HCT116 (cell line): ENCODE measurements at places on chromosomes 16 and 17. TPM values are rescaled to one million over a fixed set of nuclear protein-coding genes. Genes with fewer than 3 reads are reported as not detected.

Gene SHPK
- total RNA-seq, result 19.6 TPM

Gene VTN
- 1.5 TPM for total RNA-seq

Gene KCNAB3
- 7.1 TPM for total RNA-seq

Gene CD300LG
- not detected for total RNA-seq

Gene COG1
- total RNA-seq, result 44.6 TPM

Gene ITGAD
- 0.12 TPM for total RNA-seq

Gene CDR2L
- total RNA-seq, result 26.5 TPM

Gene MYH2
- not detected for total RNA-seq

Gene KRT20
- 1.5 TPM for total RNA-seq

Gene KRT27
- not detected for total RNA-seq

Gene TSPAN10
- total RNA-seq, result 2.3 TPM

Gene KCNH4
- not detected for total RNA-seq

DNA sequence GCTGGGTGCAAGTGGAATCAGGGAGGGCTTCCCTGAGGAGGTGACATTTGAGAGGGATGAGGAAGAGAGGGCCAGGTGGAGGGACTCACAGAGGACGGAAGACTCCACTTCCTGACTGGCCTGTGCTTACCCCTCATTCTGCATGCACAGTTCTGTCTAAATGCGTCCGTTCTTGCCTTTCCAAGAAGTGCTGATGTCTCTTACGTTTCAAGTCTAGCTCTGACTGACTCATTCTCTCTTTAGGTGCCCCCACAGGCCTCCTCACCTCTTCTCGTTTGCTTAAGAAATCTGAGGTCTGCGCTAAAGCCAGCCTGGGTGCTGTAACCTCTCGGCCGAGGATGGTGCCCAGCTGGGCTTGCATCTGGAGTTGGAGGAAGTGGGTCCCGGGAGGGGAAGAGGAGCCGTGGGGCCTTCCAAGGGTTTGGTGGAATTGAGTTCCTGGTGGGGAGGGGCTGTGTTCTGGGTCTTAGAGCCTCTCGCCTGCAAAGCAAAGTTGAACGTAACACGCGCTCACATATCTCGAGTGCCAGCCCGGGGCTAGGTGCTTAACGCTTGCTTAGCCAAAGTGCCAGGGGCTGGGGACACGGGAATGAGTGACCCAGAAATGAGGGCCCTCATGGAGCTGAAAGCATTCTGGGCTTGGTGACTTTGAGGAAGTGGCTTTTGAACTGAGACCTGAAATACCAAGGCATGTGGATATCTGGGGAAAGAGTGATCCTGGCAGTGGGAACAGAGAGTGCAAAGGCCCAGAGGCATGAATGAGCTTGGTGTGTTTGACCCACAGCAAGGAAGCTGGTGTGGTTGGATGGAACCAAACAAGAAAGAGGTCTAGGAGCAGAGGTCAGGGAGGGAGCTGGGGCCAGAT, 4.8 kb downstream of the IL4R start:
- no peak overlapping the region for H3K27ac ChIP-seq
- no peak for DNase-seq
- H3K27me3 ChIP-seq, result no peaks in the 10 kb centered on the region
- H3K4me3 ChIP-seq, result no peak overlapping the region
- H3K36me3 ChIP-seq, result no peaks in the 10 kb centered on the region

- no peak for DNase-seq
- no peaks in the 10 kb centered on the region for H3K36me3 ChIP-seq
- H3K27ac ChIP-seq, result no peak overlapping the region
- no peaks in the 10 kb centered on the region for H3K27me3 ChIP-seq
Measured at GRCh38 chr17:1750628-1751027, 8.0 kb downstream of the SERPINF2 start.

GRCh38 chr17:44578947-44579346, 21.7 kb downstream of the FZD2 start:
- no peaks in the 10 kb centered on the region for H3K4me1 ChIP-seq
- DNase-seq, result no peak
- no peaks in the 10 kb centered on the region for H3K36me3 ChIP-seq
- H3K27me3 ChIP-seq, result peaks cover 21% of the 10 kb centered on the region; the same call in 1 of the 2 replicates

- H3K36me3 ChIP-seq, result peaks cover 2% of the 10 kb centered on the region; the same call in 1 of the 2 replicates
- no peak for DNase-seq
- H3K27me3 ChIP-seq, result no peaks in the 10 kb centered on the region
- H3K4me1 ChIP-seq, result no peaks in the 10 kb centered on the region
- H3K27ac ChIP-seq, result no peak overlapping the region
- no peak overlapping the region for H3K4me3 ChIP-seq
Measured at GRCh38 chr17:81456798-81457197, 55.8 kb downstream of the ACTG1 start.

GRCh38 chr17:68103148-68103547, 67.6 kb downstream of the KPNA2 start:
- no peak overlapping the region for H3K27ac ChIP-seq
- H3K4me1 ChIP-seq, result peaks cover 11% of the 10 kb centered on the region

DNA sequence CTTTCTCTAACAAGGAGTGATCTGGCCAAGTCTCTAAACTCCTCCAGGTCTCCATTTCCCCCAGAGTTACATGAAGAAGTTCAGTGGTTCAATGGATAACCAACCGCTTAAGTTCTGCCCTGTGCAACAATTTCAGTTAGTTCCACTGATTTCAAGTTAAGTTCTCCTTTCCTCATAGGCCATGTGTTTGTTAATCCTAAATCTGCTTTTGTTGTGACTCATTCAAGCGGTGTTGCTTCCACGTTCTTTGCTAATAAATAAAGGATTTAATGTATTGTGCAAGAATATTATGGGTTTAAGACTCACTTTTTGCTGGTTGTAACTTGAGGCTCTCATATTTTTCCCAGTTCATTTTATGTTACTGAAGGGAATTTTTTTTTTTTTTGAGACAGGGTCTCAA, 36.3 kb downstream of the GNA13 start:
- DNase-seq, result no peak
- no peaks in the 10 kb centered on the region for H3K27me3 ChIP-seq
- H3K36me3 ChIP-seq, result no peaks in the 10 kb centered on the region
- H3K4me3 ChIP-seq, result no peak overlapping the region
- H3K4me1 ChIP-seq, result peaks cover 15% of the 10 kb centered on the region; the same call in 1 of the 2 replicates

DNA sequence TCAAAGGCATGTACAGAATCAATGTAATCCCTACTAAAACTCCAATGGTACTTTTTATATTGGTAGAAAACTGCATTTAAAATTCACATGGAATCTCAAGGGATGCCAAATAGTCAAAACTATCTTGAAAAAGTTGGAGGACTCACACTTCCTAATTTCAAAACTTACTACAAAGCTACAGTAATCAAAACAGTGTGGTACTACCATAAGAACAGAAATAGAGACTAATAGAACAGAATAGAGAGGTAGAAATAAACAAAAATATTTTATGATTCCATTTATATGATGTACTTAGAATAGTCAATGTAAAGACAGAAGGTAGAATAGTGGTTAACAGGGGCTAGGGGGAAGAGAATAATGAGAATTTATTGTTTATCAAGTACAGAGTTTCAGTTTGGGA, 8.8 kb downstream of the TRIM37 start:
- peaks cover 25% of the 10 kb centered on the region for H3K4me1 ChIP-seq
- no peaks in the 10 kb centered on the region for H3K27me3 ChIP-seq
- no peak overlapping the region for H3K4me3 ChIP-seq

DNA sequence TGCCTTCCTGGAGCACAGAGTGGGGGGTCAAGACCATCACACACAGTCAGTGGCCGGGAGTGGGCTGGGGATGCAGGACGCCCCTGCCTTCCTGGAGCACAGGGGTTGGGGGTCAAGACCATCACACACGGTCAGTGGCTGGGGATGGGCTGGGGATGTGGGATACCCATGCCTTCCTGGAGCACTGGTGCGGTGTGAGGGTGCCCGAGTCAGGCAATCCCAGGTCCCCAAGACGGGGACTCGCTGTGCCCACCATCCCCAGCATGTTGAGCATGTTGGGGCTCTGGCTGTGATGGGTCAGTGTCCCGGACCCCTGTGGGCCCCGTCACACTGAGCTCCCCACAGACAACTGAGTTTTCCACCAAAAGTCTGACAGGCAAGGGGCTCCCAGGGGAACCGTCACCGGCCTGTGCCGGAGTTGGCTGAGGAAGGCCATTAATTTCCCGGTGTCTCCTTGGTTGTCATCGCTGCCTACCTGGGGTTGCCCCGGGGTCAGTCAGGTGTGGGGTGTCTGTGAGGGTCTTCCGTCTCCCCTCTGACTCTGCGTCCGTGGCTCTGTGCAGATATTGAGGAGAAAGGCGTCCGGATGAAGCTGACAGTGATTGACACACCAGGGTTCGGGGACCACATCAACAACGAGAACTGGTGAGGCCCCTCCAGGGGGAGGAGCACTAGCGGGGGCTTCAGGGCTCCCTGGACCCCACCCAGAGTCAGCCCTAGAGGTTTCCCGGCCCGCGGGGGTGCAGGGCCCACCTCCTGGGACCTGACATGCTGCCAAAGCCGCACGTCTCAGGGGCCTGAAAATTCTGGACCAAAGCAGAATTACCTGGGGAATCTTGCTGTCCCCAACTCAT, 347.1 kb downstream of the SEC14L1 start:
- no peaks in the 10 kb centered on the region for H3K4me1 ChIP-seq
- no peak for DNase-seq
- no peak overlapping the region for H3K27ac ChIP-seq
- H3K36me3 ChIP-seq, result peaks cover 42% of the 10 kb centered on the region
- H3K4me3 ChIP-seq, result no peak overlapping the region
- H3K27me3 ChIP-seq, result no peaks in the 10 kb centered on the region

DNA sequence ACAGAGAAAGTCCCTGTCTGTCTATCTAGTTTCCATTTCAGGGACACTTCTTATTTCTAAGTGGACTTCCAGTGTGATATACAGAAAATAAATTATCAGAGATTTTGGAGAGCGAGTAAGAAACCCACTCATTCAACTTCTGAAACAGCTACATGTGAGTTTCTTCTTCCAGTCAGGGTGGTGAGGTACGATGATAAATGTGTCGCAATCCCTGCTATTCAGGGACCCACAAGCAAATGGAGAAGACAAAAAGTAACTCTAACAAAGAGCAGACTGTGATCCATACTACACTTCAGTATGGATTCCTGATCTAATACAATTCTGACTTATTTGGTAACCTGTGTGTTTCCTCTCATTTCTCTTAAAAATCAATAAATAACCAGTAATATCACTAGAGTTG, 16.8 kb downstream of the CNTNAP4 start:
- no peaks in the 10 kb centered on the region for H3K36me3 ChIP-seq
- H3K4me3 ChIP-seq, result no peak overlapping the region
- H3K27me3 ChIP-seq, result no peaks in the 10 kb centered on the region
- no peak overlapping the region for H3K27ac ChIP-seq
- DNase-seq, result no peak

DNA sequence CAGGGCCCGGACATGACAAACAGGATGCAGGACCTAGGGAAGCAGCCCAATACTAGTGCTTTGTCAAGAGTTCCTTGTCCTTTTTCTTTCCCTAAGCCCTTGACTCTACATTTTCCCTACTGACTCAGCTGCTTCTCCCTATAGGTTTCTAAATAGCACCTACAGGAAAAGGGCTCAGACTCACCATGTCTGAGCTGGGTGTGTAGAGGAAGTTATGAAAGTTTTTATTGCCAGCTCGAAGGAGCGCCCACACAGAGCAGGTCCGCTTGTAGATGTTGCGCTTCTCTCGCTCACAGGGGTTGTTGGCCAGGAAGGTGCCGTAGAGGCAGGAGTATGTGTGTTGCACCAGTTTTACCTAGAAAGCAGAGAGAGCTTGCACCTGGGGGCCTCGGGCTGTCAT, 10.6 kb downstream of the MTMR4 start:
- no peak overlapping the region for H3K4me3 ChIP-seq
- H3K36me3 ChIP-seq, result peaks cover 56% of the 10 kb centered on the region
- no peak for DNase-seq
- H3K27ac ChIP-seq, result no peak overlapping the region
- no peaks in the 10 kb centered on the region for H3K4me1 ChIP-seq
- no peaks in the 10 kb centered on the region for H3K27me3 ChIP-seq

DNA sequence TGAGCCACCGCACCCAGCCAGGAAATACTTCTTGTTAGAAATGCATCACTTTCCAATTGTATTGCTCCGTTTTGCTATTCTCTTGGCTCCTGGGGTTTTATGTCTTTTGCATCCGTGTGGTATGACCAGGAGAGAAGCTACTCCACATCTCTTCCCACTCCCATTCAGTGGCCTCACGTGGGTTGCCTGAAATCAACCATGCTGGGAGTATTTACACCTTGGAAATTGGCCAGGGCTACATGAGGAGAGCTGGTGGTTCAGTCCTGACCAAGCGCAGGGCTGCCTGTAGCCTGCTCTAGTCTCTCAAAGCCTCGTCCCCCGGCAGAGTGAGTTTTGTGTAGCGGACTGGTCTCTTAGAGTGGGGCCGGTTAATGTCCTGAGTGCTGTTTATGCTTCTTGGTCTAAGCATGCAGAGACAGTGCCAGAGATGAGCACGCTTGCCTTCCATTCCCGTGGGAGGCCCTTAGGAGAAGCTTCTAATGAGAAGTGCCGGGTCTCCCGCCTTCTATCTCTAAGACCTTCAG, 3.8 kb downstream of the WFDC1 start:
- H3K4me3 ChIP-seq, result no peak overlapping the region
- no peak overlapping the region for H3K27ac ChIP-seq
- no peaks in the 10 kb centered on the region for H3K36me3 ChIP-seq
- DNase-seq, result no peak
- H3K4me1 ChIP-seq, result no peaks in the 10 kb centered on the region

DNA sequence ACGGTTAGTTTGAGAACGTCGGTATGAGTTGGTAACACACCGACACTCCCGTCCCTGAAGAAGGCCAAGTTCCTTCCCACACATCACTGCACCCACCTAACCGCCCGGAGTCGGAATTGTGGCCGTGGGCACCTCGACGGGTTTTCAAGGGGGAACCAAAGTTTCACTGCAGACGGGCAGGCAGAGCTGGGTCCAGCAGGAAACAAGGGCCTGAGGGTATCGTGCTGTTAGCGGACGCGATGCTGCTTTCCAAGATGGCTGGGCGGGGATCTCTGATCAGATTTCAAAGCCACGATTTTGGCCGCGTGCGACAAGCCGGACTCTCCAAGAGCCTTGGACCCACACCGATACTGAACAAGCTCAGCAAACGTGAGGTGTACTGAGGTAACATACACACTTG, 82.3 kb upstream of the DOC2B start:
- no peak for DNase-seq
- H3K4me3 ChIP-seq, result no peak overlapping the region
- no peak overlapping the region for H3K27ac ChIP-seq
- H3K36me3 ChIP-seq, result no peaks in the 10 kb centered on the region
- no peaks in the 10 kb centered on the region for H3K4me1 ChIP-seq
- H3K27me3 ChIP-seq, result no peaks in the 10 kb centered on the region

GRCh38 chr16:7380911-7381310, 48.3 kb downstream of the RBFOX1 start:
- no peak overlapping the region for H3K27ac ChIP-seq
- H3K4me3 ChIP-seq, result no peak overlapping the region
- no peaks in the 10 kb centered on the region for H3K4me1 ChIP-seq
- DNase-seq, result no peak
- no peaks in the 10 kb centered on the region for H3K27me3 ChIP-seq

DNA sequence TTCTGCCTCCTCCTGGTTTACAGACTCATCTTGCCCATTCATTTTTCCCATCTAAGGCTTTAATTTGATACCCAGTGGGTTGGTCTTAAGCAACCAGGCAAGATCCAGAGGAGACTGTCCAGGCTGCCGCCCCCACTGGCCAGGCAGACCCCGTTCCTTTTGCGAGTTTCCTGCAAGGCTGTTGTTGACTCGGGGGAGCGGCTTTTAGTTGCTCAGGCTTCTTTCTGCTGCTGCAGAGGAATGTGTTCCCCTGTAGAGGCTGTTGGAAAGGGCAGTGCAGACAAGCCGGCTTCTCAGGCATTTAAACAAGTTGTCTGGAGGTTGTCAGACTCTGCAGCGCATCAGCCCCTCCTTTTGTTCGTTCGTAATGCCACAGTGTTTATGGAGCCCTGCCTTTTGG, 231.2 kb downstream of the PRKCA start:
- no peaks in the 10 kb centered on the region for H3K27me3 ChIP-seq
- no peaks in the 10 kb centered on the region for H3K36me3 ChIP-seq
- H3K4me3 ChIP-seq, result no peak overlapping the region
